ENCODE measurements at places on chromosomes 1 and 21.

DNA sequence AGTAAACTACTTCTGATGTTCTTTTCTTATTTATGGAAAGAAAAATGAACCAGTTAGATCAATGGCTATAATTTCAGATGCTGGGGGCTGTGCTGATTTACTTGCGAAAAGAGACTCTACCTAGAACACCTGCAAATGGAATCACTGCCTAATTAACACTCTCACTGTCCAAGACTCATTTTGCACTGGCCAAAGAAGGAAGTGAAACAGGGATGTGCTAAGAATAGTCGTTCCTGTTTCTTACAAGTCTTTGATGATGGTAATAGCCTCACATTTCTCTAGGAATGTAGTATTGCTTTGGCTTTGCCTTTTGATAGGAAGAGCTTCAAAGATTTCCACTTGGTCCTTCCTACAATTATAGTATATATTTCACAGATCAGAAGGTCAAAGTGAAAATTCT lies 12.7 kb upstream of the TSNAX start:
- DNase-seq, result no peak

GRCh38 chr1:151065089-151065645 lies 5.0 kb downstream of the MLLT11 start:
- DNase-seq, result no peak

DNA sequence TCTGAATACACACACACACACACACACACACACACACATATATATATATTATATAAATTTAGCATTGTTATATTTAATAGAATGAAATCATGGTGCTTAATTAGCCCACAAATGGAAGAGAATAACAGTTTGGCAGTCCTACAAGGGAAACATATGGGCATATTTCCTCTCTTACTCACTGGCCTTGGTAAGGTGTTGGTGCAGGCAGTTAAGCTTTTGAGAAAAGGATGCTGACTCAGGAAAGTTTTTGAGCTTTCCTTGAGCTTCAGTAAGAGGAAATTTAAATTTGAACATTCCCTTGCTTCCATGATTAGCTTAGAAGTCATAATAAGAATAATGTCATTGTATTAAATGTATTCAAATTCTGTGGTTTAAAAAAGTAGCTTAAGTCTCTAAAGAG lies 37.0 kb upstream of the B3GALT5 start:
- DNase-seq, result no peak

GRCh38 chr1:161792740-161793139 lies 26.6 kb downstream of the ATF6 start:
- no peak for DNase-seq

DNA sequence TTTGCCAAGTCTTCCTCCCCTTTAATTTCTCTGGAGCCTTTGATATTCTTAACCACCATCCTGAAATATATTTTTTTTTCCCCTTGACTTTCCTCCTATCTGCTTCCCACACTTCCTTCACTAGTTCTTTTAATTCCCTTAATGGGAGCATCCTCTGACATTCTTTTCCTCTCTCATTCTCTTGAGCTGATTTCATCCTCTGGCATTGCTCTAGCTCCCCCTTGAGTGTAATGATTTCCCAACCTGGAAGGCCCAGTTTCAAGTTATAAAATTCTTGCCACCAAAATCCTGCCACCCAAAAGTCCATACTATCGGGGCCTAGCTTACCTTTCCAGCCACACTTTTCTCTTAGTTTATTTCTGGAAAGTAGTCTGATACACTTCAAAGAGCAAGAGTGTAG lies 39.5 kb upstream of the UBE2U start:
- no peak for DNase-seq

DNA sequence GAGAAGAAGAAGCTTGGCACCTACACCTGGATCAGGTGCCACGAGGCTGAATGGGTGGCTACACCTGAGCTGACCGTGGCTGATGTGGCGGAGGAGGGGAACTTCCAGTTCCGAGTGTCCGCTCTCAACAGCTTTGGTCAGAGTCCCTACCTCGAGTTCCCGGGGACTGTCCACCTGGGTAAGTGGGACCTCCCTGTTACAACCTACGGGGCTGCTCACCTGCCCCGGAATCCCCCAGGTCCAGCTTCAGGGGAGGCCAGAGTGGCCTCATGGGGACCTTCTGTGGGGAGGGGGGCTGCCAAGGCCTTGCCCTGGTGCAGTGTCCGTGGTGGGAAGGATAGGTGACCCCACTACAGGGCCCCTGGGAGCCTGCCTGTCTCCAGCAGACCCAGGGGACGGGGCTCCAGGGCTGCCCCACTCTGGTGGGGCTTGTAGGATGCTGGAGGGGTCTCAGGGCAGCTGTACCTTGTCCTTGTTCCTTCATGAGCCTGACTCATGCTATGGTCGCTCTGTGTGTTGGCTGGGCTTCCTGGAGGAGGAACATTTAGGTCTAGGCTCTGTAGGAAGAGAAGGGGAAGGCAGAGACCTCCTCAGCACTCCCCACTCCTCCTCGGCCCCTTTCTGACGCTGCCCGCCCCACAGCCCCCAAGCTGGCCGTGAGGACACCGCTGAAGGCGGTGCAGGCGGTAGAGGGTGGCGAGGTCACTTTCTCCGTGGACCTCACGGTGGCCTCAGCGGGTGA lies 7.2 kb downstream of the OBSCN start:
- DNase-seq, result no peak

GRCh38 chr1:229108598-229109201 lies 162.2 kb upstream of the RAB4A start:
- DNase-seq, result no peak

DNA sequence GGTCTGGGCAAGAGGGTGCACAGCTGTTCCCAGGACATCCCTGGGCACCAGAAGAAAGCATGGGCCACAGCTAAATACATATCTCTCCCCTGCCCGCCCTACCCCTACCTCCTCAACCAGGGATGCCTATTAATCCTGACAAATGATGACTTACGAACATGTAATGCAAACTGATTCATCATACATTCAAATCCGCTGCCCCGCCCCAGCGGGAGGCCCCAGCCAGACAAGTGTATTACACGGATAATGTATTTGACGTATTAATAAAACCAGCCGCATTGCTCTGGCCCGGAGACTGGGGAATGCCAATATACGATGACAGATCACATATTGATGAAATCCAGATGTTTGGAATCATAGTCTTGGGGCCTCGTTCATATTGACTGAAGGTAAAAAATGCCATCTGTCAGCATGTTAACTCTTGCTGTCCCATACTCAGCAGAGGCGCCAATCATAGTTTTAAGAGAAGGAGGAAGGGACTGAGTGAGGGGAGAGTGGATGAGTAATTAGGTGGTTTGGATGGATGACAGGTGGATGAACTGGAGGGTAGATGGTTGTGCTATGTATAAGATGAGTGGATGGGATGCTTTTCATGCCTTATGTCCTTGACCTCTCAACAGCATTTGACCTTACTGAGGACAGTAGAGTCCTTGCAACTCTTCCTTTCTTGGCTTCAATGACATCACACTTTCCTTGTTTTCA lies 68.2 kb downstream of the TMEM53 start:
- DNase-seq, result no peak

GRCh38 chr1:156104065-156104810 lies 10.3 kb upstream of the LMNA start:
- DNase-seq, result peak; percentile 85

DNA sequence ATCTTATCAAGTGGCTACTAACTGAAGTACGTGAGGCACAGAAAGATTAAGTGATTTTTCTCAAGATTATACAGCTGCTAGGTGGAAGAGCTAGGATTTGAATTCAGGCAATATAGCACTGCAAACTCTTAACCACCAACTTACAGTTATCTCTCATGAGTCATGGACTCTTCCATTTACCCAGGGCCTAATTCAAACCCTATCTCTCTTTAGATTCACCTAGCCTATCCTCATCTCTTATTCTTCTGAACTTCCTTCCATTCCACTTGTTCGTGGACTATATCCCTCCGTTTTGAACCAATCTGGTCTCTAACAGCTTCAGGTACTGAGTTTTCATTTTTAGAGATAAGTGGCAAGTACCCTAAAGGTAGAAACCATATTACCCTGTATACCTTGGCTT lies 92.8 kb upstream of the DMRTA2 start:
- DNase-seq, result no peak

DNA sequence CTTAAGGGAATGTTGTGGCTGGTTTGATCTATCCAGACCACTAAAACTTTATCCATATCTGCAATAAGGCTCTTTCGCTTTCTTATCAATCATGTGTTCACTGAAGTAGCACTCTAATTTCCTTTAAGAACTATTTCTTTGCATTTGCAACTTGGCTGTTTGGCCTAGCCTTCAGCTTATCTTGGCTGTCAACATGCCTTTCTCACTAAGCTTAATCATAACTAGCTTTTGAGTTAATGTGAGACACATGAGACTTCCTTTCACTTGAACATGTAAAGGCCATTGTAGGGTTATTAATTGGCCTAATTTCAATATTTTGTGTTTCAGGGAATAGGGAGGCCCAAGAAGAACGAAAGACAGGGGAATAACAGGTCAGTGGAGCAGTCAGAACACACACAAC lies 124.7 kb downstream of the TNFSF18 start:
- no peak for DNase-seq
